ENCODE measurements at places on chromosomes 1 and 21.
A peak's percentile ranks its signal among the peaks of the same experiment; 100 is the strongest.

- peak; percentile 86 for DNase-seq
Measured at GRCh38 chr1:44621841-44622286, 52.4 kb downstream of the TMEM53 start.

GRCh38 chr1:5519366-5520135 is 472.7 kb downstream of the NPHP4 start:
- DNase-seq, result no peak

- DNase-seq, result no peak
Measured at GRCh38 chr21:44519346-44520325, 20.4 kb downstream of the KRTAP10-1 start.

DNA sequence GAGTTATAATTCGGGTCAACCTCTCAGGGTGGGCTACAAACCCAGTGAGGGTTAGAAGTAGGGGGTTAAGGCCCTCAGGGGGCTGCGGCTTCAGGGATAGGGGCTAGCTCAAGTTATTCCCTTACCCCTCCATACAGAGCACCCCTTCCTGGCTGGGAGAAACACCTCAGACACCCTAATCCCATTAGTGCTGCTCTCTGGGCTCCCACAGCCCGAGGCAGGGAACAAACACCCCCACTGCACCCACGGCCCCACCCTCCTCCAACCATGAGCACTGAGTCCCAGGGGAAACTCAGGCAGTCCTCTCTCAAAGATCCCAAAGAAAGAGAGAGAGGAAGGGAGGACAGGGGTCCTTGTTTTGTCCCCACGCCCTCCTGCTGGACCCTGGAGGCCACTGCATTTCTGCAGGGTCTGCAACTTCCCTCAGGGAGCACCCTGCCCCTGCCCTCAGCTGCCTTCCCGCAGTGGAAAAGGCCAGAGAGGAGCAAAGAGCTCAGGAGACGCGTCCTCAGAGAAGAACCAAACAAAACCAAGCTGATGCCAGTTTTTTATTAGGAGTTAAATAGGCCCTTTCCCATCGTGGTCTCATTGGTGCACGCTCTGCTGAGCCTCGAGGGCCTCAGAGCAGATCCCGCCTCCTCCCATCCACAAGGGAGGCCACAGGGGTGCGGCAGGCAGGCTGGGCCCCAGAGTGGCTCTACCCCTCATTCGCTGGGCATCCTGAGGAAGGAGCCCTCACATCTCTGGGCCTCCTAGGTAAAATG is 1.4 kb upstream of the S100A4 start:
- DNase-seq, result no peak

GRCh38 chr21:38929142-38929541 is 123.4 kb downstream of the ETS2 start:
- DNase-seq, result no peak

DNA sequence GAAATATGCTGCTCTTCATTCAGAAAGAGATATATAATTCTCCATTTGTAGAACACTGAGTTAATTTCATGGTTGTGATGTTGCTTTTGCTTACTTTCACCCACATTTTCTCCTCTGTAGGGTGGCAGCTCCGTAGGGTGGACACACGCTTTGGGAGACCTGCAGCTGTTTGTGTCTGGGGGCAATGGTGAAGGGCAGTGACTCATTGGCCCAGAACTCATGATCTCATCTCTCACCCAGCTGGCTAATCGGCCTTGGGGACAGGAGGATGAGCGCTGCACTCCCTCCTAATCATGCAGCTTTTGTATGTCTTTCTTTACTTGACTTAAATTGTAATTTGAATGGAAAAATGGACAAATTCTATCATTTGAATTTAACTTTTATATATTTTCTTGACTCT is 9.6 kb downstream of the DISC1 start:
- peak; percentile 41 for DNase-seq

GRCh38 chr1:97820470-97821188 is 100.2 kb downstream of the DPYD start:
- DNase-seq, result peak; percentile 51

DNA sequence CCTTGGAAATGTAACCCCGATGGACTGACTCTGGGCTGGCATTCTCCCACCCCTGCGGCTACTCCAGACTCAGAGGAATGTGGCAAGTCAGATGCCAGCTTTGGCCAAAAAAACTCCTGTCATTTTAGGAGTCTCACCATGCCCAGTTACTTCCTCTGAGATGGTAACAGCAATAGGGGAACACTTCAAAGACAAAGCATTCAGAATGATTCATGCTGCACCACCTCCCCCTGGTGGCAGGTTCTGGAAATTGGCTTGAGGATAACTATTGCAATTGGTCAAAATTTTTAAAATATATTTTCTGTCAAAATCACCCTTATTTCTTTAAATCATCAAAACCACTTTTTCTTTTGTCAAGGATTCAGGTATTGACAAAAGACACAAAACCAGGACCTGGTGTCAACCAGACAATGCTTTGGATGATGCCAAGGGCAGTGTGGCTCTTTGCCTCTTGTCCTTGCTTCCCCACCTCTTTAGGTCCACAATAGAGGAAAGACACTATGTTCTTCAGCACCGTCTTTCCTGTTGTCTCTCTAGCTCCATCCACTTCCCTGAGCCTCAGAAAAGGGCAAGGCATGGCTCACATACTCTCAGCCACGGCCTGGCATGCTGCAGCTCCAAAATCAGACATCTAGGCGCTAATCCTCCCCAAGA is 9.9 kb upstream of the CDCA8 start:
- DNase-seq, result peak; percentile 60

DNA sequence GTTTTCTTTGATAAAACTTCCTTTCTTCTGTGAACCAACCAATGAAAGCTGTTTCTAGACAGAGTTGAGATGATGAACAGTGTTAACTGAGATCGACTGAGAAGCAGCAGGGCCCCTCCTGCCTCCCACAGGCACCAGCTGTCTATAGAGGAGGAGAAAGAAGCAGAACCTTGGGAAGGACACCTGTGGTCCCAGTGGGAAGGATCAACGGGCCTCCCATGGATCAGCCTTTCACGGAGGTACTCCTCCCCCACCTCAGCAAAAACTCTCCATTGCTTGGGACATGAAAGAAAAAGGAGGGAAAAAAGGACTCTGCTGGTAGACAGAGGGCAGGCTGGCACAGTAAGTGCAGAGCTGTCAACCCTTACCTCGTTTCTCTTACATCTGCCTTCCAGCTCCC is 40.5 kb downstream of the PLPPR5 start:
- no peak for DNase-seq

DNA sequence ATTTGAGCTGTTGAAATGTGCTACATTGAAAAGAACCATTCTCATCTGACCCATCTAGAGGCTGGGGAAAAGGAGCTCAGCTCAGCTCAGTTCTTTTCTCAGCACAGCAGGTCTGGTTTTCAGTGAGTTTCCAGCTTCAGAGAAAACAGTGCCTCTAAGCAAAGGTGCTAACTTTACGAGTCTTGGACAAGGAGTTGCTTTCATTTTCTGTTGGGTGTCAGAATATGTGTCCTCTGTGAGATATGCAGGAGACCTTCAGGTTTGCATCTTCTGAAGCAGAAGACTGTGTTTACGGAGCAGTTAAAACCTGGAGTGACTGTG is 321.3 kb upstream of the USP24 start:
- DNase-seq, result no peak

- peak; percentile 80 for DNase-seq
Measured at GRCh38 chr1:109687641-109688499, at the start of gene GSTM1. GSTM1 (plus strand) TSS chr1:109687817; CDS start chr1:109687874, 57 bp downstream.

DNA sequence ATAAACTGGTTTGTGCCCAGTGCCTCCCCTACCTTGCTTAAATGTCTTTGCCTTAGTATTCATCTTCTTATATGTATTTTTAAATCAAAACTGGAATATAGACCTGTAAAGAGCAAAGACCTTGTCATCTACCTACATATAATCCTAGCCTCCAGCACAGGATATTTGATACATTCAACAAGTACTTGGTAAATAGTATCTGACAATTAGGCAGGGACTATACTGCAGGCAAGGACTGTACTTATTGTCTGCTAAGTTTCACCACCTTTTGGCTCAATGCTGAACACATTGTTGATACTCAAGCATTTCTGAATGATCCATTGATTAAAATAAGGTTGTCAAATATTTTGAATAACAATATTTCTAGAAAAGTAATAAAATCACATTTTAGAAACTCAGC is 96.4 kb downstream of the PKN2 start:
- no peak for DNase-seq

DNA sequence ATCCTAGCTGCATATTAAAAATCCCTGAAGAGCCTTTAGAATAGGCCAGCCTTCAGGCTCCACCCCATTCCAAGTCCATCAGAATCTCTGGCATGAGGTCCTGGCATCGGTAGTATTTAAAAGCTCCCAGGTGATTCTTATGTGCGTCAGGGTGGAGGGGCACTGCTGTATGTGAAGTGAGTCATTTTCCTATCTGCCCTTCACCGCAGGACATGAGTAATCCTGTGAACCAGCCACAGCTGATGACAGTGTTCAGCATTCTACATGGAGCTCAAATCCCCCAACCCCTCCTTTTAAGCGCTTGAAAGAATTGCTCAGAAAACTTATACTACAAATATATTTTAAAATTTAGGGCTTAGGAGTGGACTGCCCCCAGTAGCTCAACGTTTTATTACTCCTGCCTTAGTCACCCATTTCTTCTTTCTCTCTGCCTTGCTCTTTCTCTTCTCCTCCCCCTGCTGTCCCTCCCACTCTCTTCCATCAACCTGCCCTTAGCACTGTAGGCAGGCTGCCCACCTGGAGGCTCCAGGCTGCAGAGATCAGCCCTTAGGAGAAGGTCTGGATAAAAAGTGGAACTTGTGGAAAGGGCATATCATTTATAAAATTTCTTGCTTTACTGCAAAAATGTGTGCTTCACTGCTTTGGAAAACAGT is 73.8 kb upstream of the ZNF281 start:
- peak; percentile 100 for DNase-seq

GRCh38 chr1:223706077-223706973 is 6.0 kb upstream of the CAPN2 start:
- peak; percentile 96 for DNase-seq

- no peak for DNase-seq
Measured at GRCh38 chr1:197659171-197659570, 116.1 kb downstream of the DENND1B start.

GRCh38 chr1:179794669-179795068 is 51.6 kb downstream of the FAM163A start:
- DNase-seq, result peak; percentile 22

GRCh38 chr1:75053207-75053606 is 81.0 kb upstream of the LHX8 start:
- no peak for DNase-seq

- DNase-seq, result no peak
Measured at GRCh38 chr21:35632711-35633110, 427.6 kb downstream of the SETD4 start.

DNA sequence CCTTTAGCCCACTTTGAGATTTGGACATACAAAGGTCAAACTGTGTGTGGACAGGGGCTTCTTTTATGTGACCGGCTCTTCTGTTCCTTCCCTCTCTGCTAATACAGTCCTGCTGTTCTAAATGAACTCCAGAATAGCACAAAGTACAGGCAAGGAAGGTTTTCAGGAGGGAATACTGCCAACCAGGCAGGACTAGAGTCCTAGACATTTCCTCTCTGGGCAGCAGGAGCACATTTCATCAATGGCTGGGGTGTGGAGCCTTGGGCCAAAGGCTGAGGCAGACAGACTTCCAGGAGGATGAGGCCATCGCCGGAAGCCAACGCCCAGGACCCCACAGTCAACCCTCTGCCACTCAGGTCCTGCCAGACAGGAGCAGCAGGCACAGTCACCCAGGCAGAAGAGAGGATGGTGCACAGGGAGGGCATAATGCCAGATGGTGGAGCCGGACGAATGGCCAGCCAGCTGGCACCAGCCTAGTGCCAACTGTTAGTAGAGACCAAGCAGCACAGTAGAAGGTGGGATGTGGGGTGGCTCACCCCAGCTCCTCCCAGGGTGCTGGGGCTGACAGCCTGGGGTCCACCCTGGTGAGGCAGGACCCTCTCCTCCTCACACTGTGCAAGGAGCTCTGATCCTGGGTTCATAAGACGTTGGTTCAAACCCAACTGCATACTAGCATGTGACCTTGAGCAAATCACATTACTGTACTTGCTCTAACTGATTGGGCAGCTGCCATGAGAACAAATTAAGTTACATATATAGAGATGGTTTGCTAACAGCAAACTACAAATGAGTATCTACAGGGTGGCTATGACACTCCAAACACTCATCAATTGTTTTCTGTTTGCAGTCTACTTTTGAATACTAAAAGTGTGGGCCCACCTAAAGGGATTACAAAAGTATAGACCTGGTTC is 410.7 kb downstream of the SIPA1L2 start:
- no peak for DNase-seq

DNA sequence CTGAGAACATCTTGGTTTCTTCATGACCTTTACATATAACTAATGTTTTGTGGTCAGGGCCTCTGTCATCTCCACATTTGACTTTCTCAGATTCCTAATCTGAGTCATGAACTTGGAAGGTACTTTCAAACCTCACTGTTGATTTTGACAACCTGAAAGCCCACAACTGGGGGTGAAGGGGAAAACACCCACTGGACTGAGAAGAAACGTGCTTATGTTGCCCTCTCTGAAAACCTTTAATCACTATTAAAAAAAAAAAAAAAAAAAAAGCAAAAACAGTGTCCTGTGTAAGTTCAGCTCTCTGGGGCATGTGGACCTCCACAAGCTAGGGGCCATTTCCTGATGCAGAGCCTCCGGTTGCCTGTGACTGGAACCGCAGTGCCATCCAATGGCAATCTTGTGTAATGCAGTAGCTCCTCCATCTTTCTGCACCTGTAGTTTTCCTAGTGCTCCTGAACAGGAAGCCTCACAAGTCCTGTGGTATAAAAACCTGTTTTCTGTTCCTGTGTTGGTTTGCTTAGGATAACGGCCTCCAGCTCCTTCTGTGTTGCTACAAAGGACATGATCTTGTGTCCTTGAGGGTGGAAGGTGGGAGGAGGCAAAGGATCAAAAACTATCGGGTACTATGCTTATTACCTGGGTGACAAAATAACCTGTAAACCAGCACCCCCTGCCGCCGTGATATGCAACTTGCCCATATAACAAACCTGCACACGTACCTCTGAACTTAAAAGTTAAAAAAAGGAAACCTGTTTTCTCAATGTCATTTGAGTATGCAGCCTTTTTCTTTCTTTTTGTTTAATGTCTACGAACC is 124.5 kb downstream of the ZNF648 start:
- DNase-seq, result peak; percentile 1

DNA sequence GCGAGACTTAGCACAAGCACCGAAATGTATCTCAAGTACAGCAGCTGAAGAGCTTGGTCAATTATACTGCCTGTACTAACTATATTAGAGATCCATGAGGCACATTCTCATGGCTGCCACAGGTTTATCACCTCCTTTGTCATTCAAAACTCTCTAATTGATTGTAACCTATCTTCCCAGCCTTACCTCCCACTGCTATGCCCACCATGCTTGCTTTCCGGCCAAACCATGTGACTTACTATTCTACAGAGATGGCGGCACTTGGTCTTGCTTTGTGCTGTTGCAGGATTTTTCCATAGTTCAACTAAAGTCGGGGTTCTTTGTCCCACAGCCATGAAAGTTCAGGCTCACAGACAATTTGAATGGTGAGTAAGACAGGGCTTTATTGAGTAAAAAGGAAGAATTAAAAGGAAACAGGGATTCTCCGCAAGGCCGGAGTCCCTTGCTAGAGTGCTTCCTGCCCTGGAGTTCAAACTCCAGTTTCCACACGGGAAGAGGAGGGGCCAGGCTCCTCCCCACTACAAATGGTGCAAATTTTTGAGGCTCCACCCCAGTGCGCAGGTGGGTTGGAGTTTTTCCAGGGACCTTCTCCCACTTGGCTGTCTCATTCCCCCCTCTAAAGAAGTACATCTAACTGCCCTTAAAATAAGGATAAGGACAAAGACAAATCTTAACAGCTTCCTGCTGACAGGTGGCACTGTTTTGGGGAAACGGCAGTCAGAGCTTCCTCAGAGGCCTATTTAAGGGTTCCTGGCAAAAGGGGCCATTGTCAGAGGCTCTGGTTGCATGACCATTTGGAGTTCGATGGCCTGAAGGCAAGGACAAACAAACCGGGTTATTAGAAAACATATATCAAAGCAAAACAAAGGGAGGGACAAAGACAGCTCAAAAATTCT is 28.7 kb downstream of the FMO2 start:
- no peak for DNase-seq
